ENCODE measurements at places on chromosomes 4 and X. TPM values are rescaled to one million over a fixed set of nuclear protein-coding genes. Genes with fewer than 3 reads are reported as not detected.

DNA sequence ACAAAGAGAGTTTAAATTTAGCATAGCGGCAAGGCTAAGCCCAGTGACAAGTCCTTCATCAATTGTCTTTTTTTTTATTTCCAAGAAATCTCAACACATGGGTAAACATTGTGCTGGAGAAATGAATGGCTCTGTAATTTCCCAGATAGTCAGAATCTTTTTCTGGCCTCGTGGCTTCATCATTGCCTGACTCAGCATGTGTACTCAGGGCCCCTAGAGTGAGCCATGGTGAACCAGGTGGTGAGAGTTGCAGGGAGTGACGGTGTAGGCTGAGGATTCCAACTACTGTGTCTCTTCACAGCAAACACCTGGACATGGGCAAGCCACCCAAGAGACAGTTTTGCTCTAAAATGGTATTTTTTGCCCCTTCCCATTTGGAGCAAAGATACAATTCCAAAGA lies 43.1 kb upstream of the UCP1 start:
- H3K36me3 ChIP-seq: no peaks in the 10 kb centered on the region
- H3K27ac ChIP-seq: no peak overlapping the region
- H3K4me3 ChIP-seq: no peak overlapping the region
- no peak for DNase-seq
- H3K27me3 ChIP-seq: no peaks in the 10 kb centered on the region

DNA sequence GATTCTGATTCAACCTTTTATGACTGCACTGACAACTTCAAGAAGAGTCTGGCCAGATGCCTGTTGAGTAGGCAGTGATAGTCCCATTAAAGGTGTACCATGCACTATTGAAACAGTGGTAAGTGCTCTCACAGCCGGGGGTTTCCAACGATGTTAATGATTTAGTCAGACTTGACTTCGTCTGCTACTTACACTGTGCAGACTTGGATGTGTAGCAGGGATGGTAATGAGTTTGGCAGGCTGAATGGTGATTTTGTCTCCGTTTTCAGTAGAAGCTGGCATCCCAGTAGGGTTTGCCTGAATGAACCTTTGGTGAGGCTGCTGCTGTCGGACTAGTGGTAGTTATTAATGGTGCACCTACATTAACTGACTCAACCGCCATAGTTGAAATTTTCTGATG lies 52.0 kb upstream of the TMSB15B start:
- H3K27me3 ChIP-seq: no peaks in the 10 kb centered on the region
- no peak overlapping the region for H3K4me3 ChIP-seq
- H3K4me1 ChIP-seq: peaks cover 5% of the 10 kb centered on the region
- DNase-seq: no peak
- no peak overlapping the region for H3K27ac ChIP-seq

DNA sequence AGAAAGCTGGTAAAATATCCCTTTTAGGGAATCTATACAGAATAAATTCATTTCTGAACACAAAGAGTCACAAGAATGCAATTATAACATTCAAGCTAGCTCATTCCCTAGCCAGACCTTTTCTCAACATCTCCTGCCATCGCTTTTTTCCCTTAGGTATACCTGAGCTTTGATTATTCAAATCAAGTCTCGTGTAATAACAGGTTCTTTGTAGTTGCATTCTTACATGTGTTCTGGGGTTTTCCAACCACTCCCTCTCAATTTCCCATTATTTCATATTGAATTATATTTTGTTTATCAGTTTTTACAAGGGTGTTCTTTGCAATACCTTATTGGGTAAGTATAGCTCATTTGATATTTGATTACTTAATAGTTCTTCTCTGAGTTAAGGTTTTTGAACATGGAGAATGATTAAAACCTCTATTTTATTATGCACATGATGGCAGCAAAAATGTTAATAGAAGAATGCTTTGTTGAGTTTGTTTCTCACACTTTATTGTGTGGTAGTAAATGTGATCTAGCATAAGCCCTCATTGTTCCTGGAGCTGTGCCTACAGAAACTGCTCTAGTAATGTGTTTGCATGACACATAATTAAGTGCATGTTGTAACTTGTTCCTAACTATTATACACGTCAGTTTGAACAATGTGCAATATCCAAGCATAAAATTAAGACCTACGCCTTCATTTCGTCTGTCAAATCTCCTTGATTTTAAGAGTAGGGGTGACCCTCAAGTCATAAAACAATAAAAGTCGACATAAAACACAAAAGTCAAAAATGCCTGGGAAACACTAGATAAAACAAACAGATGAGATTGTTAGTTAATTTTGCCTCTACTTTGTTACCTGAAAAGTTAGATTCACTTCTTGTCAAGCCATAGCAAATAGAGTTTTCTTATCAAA lies 124.0 kb upstream of the POF1B start:
- no peaks in the 10 kb centered on the region for H3K27me3 ChIP-seq
- H3K4me3 ChIP-seq: no peak overlapping the region
- H3K27ac ChIP-seq: peak overlapping the region; percentile 59
- H3K4me1 ChIP-seq: peaks cover 27% of the 10 kb centered on the region
- H3K36me3 ChIP-seq: no peaks in the 10 kb centered on the region

- no peak overlapping the region for H3K27ac ChIP-seq
- H3K36me3 ChIP-seq: no peaks in the 10 kb centered on the region
- H3K4me3 ChIP-seq: no peak overlapping the region
- no peak for DNase-seq
- peaks cover 3% of the 10 kb centered on the region for H3K4me1 ChIP-seq
Measured at GRCh38 chr4:21801661-21802385, 146.7 kb downstream of the KCNIP4 start.

DNA sequence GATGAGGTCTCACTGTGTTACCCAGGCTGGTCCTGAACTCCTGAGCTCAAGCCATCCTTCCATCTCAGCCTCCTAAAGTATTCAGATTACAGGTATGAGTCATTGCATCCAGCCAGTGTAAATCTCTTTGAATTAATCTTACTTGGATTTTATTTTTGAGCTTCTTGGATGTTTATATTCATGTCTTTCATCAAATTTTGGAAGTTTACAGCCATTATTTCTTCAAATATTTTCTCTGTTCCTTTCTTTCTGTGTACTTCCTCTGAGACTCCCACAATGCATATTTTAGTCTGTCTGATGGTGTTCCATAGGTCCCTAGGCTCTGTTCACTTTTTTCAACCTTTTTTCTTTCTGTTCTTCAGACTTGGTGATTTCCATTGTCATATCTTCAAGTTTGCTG lies 34.9 kb downstream of the ZCCHC13 start:
- no peak overlapping the region for H3K4me3 ChIP-seq
- H3K4me1 ChIP-seq: no peaks in the 10 kb centered on the region
- peaks cover 5% of the 10 kb centered on the region for H3K36me3 ChIP-seq
- no peak overlapping the region for H3K27ac ChIP-seq

Gene ARHGAP36
- not detected for total RNA-seq

Gene FLNA
- 1,412 TPM for total RNA-seq

Gene FAM13A
- 50.2 TPM for total RNA-seq

Gene HSFX2
- total RNA-seq: not detected

Gene EDNRA
- total RNA-seq: 140 TPM

Gene ZNF711
- total RNA-seq: 54.1 TPM

Gene TBC1D14
- total RNA-seq: 58.2 TPM

All from mesothelial cell of epicardium (in vitro differentiated cells).